Endothelial cell of umbilical vein (primary cell): ENCODE measurements at places on chromosomes 3 and 15. TPM values are rescaled to one million over a fixed set of nuclear protein-coding genes. Genes with fewer than 3 reads are reported as not detected.

The CHMP2B gene
- polyA plus RNA-seq = 6.0 and 6.8 TPM in 2 replicates

The SCN5A gene
- polyA plus RNA-seq = 2.7 and 3.1 TPM in 2 replicates

The ZNF197 gene
- 2.8 and 2.9 TPM in 2 replicates for polyA plus RNA-seq

The CFAP20DC gene
- 0.92 TPM in 2 replicates for polyA plus RNA-seq

The RTP1 gene
- not detected in 2 replicates for polyA plus RNA-seq

The ZPLD1 gene
- polyA plus RNA-seq = not detected in 2 replicates

The ISY1 gene
- 50.7 and 65.1 TPM in 2 replicates for polyA plus RNA-seq

The KCNMB3 gene
- polyA plus RNA-seq = 1.1 and 1.2 TPM in 2 replicates

The SCAANT1 gene
- not detected in 2 replicates for polyA plus RNA-seq

The CLEC3B gene
- polyA plus RNA-seq = 1.8 and 3.2 TPM in 2 replicates

The TRIP4 gene
- polyA plus RNA-seq = 9.4 and 10.9 TPM in 2 replicates

- no peak for DNase-seq
Observed at GRCh38 chr3:138443091-138443490, 8.7 kb downstream of the ESYT3 start.

GRCh38 chr3:71579326-71579934 lies 4.1 kb downstream of the FOXP1 start:
- DNase-seq = no peak

DNA sequence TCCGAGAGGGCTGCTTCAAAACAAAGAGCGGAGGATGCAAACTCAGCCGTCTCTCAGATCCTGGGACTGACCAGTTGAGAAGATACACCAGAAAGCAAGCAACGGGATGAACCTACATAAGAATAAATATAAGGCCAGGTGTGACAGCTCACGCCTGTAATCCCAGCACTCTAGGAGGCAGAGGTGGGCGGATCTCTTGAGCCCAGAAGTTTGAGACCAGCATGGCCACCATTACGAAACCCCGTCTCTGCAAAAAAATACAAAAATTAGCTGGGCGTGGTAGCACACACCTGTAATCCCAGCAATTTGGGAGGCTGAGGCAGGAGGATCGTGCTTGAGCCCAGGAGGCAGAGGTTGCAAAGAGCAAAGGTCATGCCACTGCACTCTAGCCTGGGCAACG lies 31.7 kb downstream of the RBPMS2 start:
- DNase-seq = no peak

DNA sequence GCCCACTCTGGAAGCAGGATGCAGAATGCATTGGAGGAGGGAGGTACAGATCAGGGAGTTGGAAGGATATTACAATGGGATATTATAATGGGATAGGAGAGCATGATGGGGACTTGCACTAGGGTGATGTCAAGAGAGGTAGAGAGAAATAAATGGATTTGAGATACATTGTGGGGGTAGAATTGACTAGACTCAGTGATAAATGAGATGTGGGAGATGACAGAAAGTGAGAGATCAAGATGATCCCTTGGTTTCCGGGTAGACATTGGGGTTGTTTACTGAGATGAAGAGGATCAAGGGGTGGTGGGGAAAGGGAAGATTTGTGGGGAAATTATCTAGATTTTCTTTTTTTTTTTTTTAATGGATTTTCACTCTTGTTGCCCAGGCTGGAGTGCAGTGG lies 42.7 kb downstream of the BFSP2 start:
- no peak for DNase-seq

DNA sequence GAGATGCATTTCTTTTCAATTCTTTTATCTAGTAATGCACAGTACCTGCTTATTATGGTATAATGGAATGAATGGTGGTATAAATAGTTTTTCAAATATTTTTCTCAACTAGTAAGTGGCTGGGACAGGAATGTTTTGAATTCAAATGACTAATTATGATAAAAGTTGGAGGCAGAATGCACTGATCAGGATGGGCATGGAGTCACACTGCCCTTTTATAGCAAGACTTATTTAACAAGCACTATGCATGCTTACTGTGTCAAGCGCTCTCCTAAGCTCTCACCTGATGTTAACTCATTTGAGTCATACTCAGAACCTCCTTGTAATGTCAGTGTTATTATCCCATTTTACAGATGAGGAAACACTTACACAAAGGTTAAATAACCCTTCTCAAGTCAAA lies 221.8 kb downstream of the FEZF2 start:
- no peak for DNase-seq

DNA sequence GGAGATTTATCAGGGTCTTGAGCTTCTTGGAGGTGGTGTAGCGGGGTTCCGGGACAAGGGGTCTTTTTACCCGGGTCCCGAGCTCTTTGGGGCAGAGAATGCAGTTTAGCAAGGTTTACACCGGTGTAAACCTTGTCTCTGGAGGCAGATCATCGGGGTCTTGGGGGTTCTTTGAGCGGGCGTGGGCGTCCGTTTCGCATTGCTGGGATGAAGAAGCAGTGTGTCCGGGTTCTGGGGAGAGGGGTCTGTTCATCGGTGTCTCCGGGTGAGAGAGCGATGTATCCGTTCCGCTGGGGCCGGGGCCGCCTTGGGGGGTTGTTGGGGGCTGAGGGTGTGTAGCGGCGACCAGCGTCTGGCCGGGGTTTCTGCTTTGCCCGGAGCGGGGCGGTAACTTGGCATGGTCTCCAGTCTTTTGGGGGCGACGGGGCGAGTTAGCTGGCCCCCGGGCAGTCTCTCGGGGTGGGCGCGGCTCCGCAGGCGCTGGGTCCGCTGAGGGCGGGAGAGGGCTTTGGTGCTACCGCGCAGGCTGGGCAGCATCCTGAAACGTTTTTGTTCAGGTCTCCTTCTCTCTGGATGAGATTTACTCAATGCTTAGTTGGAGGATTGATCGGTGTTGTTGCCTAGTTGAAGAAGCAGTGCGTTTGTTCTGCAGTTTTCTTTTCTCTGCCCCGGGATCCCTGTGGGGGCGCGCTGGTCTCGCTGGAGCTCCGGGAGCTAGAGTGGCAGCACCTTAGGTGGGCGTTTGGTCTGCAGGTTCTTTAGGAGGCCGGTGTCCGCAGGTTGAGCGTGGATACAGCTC lies 843 bp downstream of the GLCE start:
- no peak for DNase-seq

DNA sequence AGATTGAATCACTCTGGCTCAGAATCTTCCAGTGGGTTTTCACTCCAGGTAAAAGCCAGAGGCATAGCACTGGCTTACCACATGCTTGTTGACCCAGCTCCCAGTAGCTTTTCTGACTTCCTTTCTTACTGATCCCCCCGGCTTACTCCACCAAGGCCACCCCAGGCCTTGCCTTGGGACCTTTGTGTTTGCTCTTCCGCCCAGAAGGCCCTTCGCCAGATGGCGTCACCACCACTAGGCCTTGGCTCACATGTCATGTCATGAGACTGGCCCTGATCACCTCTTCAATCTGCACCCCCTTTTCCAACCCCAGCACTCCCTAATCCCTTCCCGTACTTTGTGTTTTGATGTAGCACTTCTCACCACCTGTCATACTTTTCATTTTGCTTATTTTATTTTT lies 98.5 kb upstream of the UMPS start:
- no peak for DNase-seq

GRCh38 chr3:87173071-87173470 lies 54.0 kb upstream of the CHMP2B start:
- no peak for DNase-seq

- DNase-seq = no peak
Observed at GRCh38 chr3:151410891-151411559, 26.5 kb upstream of the P2RY12 start.

GRCh38 chr3:5330152-5330810 lies 142.8 kb downstream of the EDEM1 start:
- DNase-seq = no peak

GRCh38 chr15:42313463-42313862 lies 40.2 kb upstream of the TMEM87A start:
- no peak for DNase-seq

DNA sequence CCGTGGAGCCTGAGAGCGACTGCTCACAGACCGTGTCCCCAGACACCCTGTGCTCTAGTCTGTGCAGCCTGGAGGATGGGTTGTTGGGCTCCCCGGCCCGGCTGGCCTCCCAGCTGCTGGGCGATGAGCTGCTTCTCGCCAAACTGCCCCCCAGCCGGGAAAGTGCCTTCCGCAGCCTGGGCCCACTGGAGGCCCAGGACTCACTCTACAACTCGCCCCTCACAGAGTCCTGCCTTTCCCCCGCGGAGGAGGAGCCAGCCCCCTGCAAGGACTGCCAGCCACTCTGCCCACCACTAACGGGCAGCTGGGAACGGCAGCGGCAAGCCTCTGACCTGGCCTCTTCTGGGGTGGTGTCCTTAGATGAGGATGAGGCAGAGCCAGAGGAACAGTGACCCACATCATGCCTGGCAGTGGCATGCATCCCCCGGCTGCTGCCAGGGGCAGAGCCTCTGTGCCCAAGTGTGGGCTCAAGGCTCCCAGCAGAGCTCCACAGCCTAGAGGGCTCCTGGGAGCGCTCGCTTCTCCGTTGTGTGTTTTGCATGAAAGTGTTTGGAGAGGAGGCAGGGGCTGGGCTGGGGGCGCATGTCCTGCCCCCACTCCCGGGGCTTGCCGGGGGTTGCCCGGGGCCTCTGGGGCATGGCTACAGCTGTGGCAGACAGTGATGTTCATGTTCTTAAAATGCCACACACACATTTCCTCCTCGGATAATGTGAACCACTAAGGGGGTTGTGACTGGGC lies 7.3 kb downstream of the FAM131A start:
- DNase-seq = no peak

- DNase-seq = no peak
Observed at GRCh38 chr15:89964232-89964954, 36.7 kb upstream of the ZNF710 start.

DNA sequence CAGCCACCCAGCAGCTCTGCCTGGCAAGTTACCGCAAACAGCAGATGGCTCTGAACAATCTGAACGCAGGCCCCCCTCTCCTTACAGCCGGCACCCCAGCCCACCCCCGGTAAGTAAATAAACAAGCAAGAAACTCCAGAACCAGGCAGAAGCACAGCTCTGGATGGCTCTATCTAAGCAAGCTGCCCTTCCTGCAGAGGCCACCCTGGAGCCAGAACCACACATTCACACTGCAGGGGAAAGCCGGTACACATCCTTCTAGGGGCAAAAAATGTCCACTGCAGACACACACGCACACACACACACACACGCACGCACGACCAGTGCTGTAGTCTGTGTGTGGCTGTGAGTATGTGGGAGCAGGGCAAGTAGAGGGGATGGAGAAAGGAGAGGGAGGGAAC lies 63.9 kb downstream of the ADCY5 start:
- DNase-seq = no peak

GRCh38 chr3:62103531-62103930 lies 269.8 kb downstream of the FEZF2 start:
- no peak for DNase-seq

GRCh38 chr3:115401298-115401697 lies 222.0 kb upstream of the GAP43 start:
- DNase-seq = peak; percentile 61
